Spinal cord (tissue), 10 donors: ENCODE measurements at places on chromosomes 5 and 9. TPM values are rescaled to one million over a fixed set of nuclear protein-coding genes. Genes with fewer than 3 reads are reported as not detected.

DNA sequence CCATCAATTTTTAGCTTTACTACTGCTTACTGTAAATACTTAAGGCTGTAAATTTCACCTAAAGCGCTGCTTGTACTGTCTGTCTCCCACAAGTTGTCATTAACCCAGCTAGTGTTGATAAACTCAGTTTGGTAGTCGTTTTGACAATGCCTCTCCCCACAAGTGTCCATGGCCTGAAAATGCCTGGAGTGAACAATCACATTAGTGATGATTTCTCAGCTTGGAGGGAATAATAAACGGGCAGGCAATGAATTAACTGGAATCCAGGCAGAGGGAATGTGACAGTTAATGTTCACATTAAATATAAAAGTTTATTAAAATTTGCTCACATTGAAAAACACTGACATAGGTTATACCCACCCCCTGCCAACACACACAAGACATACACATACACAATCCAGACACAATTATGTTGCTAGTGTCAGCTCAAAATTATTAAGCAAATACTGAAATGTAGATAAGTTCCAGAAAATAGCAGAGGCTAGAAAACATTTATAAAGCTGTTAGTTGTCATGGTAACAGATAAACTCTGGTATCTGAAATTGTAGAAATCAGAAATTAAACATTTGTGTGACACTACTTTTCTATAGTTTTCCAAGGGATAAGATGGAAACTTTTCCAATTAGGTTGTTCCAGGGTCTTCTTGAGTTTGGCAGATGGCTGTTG, 341.9 kb downstream of the DIRAS2 start:
- no peak for DNase-seq

The LURAP1L gene
- polyA plus RNA-seq: 14.3 TPM

DNA sequence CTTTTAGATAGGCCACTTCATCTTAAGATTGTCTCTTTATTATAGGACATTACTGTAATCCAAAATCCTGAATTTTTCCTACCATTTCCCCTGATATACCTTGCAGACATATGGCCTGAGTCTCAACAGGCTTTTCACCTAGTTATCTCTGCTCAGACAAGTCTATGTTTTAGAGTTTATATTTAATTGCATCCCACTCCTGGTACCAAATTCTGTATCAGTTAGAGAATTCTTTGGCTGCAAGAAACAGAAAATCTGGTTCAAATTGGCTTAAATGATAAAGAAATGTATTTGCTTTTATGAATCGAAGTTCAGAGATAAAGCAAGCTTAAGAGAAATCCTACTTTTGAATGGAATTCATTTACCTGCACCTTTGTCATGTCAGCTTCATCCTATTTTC, 102.2 kb upstream of the OSMR start:
- no peak for DNase-seq

The RGS7BP gene
- 4.3 TPM for polyA plus RNA-seq

DNA sequence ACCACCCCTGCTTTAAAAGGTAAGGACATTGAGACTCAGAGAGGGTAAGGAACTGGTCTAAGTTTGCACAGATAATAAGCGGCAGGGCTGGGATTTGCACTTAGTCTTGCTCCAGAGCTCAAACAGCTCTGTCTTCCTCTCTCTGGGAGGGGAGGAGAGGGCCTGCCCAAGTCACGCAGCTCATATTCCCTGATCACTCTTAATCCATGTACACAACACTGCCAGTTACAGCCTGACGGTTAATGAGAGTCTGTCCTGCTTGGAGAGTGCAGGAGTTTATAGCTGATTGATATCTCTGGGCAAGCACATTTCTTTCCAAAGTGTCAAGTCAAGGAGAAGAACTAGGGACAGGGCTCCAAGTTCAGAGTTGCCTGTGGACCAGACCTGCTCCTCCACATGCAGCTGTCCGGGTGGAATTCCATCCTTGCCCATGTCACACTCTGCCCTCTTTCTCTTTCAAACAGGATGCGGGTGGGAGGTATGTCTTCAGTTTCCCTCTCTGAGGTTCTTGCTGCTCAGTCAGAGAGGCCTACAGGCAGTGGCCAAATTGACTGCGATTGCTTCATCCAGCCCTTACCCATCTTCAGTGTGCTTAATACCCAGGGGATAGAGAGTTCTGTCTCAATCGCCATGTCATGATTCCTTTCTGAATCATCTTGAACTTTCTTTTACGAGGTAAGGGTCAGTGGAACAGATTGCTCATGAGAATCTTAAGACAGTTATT, 54.5 kb downstream of the GALNT12 start:
- DNase-seq: no peak

DNA sequence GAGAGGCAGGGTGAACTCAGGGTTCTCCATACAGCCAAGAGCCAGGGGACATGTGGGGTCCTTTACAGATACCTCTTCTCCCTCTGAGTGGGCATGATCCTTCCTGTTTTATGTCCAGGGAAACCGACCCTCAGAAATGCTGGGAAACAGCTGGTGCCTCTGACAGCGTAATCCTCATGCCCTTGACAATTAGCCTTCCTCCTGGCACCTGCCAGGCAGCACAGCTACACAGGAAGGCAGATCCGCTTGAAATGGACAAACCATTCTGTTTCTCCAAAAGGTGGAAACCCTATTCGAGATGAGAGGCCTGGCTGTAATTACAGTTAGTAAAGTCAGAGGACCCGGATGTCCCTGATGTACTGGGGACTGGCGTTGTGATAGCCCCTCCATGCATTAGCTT, 7.2 kb downstream of the ERGIC1 start:
- peak; percentile 35 for DNase-seq

The TIMD4 gene
- polyA plus RNA-seq: 0.50 TPM

The IL9 gene
- polyA plus RNA-seq: 1.0 TPM

The SPATA6L gene
- 3.2 TPM for polyA plus RNA-seq

The GNPDA1 gene
- 37.1 TPM for polyA plus RNA-seq

The NPR2 gene
- polyA plus RNA-seq: 39.5 TPM

DNA sequence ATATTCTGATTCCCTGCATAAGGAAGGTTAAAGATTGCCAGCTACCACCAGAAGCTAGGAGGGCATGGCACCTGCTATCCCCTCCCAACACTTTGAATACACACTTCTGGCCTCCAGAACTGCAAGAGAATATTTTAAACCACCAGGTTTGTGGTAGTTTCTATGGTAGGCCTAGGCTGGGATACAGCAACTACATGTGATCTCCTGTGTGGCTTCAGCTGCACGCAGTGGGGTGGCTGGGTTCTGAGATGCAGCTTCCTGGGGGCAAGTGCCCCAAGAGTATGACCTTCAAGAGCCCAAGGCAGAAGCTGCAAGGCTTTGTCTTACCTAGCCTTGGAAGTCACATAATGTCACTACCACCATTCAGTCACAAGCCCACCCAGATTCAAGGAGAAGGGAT, 39.6 kb downstream of the GCNT4 start:
- no peak for DNase-seq

The ST8SIA4 gene
- polyA plus RNA-seq: 12.8 TPM

The C5orf52 gene
- polyA plus RNA-seq: not detected

The SOWAHA gene
- polyA plus RNA-seq: 4.8 TPM

DNA sequence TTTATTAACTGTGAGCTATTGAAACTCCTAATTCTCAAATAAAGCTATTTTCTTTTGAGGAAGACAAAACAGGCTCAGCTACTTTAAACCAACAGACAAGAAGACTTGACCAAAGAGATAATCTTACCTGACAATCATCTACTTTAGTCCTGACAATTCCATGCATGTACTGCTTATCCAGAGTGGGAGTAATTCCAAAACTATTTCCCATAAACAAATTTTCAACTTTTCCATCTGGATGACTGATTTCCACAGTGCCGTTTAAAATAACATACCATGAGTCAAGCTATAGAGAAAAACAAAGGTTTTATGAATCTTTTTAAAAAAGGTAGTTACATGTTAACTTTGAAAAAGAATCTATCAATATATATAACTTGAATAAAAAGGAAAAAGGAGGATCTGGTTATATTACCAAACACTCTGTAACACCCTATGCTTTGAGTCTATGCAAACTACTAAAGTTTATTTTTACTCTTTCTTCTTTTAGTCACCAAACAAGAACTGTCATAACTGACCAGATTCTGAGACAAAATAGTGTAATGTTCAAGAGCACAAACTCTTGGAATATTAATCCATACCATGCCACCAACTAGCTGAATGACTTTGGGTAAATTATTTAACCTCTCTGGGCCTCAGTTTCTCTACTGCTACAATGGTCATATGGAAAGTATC, 129.7 kb downstream of the RAPGEF6 start:
- DNase-seq: no peak

GRCh38 chr9:16743375-16743774, 127.1 kb downstream of the BNC2 start:
- no peak for DNase-seq

DNA sequence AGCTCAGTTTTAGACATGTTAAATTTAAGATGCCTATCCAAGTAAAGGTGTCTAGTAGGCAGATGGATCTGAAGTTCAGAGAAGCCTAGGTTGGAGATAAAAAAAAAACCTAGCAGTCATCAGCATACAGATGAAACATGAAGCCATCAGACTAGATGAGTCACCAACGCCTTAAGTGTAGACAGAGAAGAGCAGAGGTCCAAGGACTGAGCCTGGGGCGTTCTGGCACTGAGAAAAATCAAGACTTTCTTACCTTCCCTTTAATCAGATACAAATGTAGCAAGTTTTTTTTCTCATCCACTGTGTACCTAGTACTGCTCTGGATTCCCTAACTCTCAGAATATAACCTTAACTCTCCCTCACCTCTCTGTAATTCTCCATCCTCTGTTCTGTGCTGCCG, 97.3 kb downstream of the SIL1 start:
- no peak for DNase-seq

- DNase-seq: no peak
Observed at GRCh38 chr5:143251946-143252345, 151.5 kb downstream of the NR3C1 start.

The PTGDS gene
- polyA plus RNA-seq: 3,209 TPM

- no peak for DNase-seq
Observed at GRCh38 chr5:39208471-39208870, 10.9 kb downstream of the FYB1 start.

The ZNF618 gene
- polyA plus RNA-seq: 17.0 TPM
